ENCODE measurements at places on chromosomes 6 and 20. TPM values are rescaled to one million over a fixed set of nuclear protein-coding genes. Genes with fewer than 3 reads are reported as not detected.

CUTA gene
- 380 TPM for total RNA-seq

HLA-DQB2 gene
- not detected for total RNA-seq

EDN1 gene
- 0.15 TPM for total RNA-seq

WDR27 gene
- total RNA-seq = 8.8 TPM

TCF15 gene
- total RNA-seq = under 0.01 TPM
